Right ventricle myocardium inferior (tissue), 1 donor: ENCODE measurements at places on chromosomes 7 and 10.

DNA sequence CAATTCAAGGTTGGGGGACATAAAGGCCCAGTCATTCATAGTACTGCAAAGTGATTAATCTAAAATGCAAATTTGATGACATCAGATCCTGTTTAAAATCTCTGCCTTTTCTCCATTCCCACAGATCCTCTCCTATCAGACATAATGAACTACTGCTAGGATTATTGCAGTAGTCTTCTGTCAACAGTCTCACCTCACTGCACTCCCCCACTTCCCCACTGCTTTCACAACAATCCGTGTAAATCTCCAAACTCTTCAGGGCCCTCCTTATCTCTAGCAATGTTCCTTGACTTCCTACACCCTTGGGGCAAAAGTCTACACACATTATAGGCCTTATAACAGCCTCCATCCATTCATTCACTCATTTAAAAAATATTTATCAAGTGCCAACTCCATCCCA lies 112.4 kb downstream of the KBTBD2 start:
- DNase-seq: no peak

- DNase-seq: no peak
Measured at GRCh38 chr10:91146146-91146545, 74.3 kb upstream of the PCGF5 start.

DNA sequence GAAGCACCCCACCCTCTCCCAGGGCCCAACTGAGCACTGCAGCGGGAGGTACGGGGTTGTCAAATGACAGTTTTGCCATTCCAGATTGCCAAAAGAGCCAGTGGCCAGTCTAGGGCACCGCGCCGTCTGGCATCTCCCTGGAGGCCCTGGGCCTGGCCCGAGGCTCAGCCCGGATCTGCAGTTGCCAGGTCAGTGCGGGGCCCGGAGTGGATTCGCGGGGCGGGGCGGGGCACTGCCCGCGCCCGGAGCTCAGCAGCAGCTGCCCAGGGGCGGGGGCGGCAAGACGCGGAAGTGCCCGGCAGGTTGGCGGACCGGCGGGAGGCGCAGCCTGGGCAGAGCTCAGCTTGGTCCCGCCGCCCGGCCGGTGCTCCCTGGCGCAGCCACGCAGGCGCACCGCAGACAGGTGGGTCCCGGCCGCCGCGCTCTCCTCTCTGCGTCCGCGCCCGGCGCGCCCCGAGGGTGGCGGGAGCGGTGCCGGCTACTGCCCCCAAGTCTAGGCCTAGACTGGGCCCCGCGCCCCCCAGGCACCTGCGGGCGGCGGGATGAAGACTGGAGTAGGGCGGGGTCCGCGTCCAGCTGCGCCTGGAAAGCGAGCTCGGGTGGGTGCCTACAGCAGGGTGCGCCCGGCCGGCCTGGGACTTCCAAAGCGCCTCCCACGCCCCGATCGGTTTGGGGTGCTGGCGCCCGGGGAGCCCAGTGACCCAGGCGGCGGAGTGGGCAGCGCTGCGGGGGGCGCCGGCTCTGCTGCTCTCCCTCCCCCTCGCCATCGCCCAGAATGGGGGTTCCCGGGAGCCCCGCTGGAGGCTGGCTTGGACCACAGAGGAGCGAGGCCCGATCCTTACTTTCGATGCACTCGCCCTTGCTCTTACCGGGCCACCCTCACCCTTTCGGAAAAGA lies at the start of gene IRF5:
TSS of gene IRF5 (plus strand) at position 281 of the 897 bp plus-strand sequence. CDS start 4,155 bp downstream, outside the sequence.
- peak; percentile 88 for DNase-seq

DNA sequence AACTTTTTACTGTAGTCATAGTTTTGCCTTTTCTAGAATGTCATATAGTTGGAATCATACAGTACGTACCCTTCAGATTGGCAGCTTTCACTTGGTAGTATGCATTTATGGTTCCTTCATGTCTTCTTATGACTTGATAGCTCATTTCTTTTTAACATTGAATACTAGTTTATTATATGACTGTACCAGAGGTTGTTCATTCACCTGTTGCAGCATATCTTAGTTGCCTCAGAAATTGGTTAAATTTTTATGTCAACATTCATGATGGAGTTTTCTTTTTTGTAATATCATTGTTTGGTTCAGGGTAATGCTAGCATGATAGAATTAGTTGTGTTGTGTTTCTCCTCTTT lies 94.8 kb upstream of the CDK13 start:
- no peak for DNase-seq

DNA sequence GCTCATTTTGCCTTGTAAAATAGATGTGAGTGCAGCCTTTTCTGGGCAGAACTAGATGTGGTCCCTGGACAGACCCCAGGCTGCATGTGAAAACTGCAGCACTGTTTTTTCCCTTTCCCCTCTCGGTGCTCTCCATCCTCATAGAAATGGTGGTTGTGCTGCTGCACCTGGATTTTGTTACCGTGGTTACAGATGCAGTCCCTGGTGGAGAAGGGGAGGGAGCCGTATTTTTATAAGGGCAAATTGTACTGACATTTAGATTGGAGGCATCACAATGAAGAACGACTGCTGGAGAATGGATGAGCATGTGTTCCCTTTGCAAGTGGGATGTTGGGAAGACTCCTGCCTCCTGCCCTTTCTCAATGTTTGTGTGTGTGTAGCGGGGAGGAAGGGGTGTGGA lies 469.9 kb downstream of the CCSER2 start:
- no peak for DNase-seq
